ENCODE measurements at places on chromosomes 7 and 10.

DNA sequence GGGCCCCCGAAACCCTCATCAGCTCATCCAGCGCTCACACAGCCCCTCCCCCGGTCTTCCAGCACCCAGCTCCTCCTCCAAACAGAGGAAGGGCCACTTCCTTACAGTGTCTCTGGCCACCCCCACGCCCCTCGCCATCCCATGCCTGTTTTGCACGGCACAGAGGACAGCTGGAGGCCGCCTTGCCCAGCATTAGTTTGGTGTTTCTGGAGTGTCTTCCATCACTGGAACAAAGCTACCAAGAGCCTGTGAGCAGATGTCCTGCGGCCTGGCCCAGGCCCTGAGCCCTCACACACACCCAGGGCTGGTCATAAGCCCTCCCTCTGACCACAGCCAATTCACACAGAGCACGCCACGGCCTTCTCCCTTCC lies 82.3 kb downstream of the MAD1L1 start:
- DNase-seq, result no peak

DNA sequence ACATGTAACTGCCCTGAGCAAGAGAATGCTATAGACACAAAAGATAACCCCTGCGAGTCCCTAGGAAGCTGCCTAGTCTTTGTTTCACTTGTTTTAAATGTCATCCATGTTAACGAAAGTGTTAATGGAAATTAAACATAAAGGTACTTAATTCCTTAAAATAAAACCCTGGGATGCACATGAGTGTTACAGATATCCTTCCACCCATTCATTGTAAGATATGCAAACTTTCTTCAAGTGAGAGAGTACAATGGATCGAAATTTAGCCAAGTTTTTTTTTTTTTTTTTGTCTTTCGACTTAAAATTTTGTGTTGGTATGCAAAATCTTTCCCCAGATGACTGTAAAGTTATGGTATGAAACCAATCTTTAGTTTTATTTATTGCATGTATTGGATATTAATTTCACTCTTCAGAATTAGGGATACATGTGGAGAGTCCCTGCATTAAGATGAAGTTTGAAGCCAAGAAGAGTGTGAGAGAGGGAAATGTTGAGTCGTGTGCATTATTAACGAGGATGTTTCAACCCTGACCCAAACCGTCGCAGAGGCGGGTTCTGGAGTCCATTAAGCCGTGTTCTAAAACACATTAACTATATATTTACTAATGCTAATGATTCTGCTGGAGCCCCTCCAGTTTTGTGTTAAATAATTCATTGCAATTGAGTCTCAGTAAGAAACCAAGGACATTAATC lies 1.6 kb downstream of the CDK14 start:
- no peak for DNase-seq

GRCh38 chr7:100477871-100478267 lies 1.1 kb downstream of the TSC22D4 start:
- no peak for DNase-seq

DNA sequence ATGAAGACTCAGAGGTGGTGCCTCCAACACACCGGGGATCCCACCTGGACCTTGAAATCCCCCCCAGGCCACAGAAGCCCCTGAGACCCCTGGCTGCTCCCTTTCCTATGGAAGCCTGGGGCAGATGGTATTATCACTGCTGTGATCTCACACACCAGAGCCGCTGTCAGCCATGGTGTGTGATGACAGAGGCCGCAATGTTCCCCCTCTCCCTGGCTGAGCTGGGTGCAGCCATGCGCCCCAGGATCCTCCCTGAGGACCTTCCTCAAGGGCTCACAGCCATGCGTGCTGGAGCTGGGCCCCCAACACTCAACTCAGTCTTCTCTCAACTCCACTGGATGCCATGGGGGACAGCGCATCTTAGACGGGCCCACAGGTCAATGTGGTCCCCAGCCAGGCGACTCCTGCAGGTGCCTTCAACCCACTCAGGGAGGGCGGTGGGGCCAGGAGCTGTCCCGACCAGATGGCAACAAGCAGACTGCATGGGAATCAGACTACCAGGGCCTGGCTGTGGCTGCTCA lies 44.9 kb downstream of the VIPR2 start:
- DNase-seq, result no peak

GRCh38 chr7:2732959-2733584 lies 45.1 kb downstream of the AMZ1 start:
- no peak for DNase-seq

DNA sequence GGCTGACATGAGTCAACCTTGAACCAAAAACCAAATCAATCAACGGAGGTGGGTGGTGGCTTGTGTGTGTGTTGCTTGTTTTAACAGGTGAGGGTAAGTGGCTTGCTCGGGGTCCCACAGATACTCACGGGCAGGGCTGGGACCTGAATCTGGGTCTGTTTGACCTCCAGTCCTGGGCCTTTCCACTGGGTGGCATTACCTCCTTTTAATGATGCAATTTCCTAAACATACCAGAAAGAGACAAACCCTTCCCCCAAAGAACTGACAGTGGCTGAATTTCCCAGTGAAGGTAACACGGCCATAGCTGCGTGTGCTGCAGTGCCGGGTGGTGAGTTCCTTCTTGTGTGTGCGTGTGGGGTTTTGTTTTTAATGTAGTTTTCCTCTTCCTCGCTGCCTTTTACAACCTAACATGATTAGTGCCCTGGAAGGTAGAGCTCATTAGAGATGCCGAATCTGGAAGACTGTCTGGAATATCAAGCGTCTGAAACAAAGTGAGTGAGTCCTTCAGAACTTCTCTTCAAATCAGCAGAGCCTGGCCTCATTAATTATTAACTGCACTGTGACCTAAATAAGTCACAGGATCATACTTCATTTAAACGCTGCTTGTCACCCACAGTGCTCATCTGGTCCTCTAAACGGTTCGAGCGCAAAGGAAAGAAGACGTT lies 166.1 kb upstream of the TCERG1L start:
- no peak for DNase-seq

- no peak for DNase-seq
Observed at GRCh38 chr7:116955801-116956476, 2.6 kb downstream of the ST7 start.

DNA sequence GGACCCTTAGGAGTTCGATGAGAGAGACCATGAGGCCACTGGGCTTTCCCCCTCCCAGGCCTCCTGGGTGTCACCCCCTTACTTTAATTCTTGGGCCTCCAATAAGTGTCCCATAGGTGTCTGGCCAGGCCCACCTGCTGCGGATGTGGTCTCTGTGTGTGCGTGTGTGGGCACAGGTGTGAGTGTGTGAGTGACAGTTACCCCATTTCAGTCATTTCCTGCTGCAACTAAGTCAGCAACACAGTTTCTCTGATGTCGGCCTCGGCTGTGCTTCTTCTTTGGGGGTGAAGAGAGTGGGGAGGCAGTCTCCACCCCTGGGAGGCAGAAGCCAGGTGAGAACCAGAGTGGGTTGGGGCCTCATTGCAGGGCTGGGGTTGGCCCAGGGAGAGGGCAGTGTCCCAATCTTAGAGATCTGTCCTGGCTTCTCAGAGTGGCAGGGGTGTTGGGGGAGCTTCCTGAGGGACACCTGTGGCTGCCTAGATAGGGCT lies 1.5 kb downstream of the PVRIG start:
- DNase-seq, result no peak

DNA sequence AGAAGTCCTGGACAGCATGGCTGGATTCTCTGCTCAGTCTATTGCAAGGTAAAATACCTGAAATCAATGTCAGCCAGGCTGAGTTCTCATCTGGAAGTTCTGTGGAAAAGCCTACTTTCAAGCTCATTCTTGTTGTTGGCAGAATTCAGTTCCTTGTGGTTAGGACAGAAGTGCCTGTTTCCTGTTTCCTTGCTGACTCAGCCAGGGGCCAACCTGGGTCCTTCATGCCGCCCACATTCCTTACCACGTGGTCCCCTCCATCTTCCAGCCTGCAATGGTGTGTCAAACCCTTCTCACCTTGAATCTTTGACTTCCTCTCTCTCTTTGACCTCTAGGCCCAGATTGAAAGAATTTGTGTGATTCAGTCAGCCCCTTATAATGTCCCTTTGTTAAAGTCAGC lies 197.1 kb upstream of the STK17A start:
- no peak for DNase-seq

GRCh38 chr10:88114368-88114767 lies 250.9 kb downstream of the PTEN start:
- DNase-seq, result peak; percentile 27

DNA sequence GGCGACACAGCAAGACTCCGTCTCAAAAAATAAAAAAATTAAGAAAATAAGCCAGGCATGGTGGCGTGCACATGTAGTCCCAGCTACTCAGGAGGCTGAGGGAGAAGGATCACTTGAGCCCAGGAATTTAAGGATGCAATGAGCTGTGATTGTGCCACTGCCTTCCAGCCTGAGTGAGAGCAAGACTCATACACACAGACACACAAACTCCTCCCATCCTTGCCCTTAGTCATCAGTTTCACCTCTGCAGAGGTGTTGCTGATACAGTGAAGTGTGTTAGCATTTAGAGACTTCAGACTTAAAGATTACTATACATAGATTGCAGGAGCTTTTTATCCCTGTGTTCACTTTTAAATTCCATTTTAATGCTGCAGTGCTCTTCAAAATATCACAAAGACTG lies 5.5 kb upstream of the H2AZ2 start:
- no peak for DNase-seq

DNA sequence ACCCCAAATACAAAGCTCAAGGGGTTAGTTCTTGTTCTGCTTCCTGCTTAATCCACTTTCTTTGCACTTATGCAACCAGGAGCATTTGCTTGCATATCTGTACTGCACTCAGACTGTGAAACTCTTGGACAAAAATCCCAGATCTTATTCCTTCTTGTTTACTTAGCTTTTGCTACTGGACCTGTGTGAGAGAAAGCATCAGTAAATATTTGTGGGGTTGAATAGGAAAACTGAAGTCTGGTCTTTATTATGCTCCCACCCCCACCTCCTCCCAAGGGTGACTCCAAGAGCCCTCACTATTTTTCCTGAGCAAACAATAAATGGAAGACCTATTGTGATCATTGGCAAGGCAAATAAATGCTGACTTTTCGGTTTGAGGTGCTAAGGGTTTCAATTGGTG lies 57.1 kb upstream of the VSTM2A start:
- no peak for DNase-seq

- no peak for DNase-seq
Observed at GRCh38 chr7:98764946-98765345, 104.9 kb downstream of the TMEM130 start.

GRCh38 chr10:99612167-99612831 lies 7.9 kb downstream of the SLC25A28 start:
- DNase-seq, result peak; percentile 3

Data from NCI-H446 treated with DMSO at 0.1 percent for 48 hours (cell line).